ENCODE measurements at places on chromosomes 4 and X. TPM values are rescaled to one million over a fixed set of nuclear protein-coding genes. Genes with fewer than 3 reads are reported as not detected.

Gene ZXDA
- 2.2 TPM for total RNA-seq

Gene GDPD2
- not detected for total RNA-seq

Gene TCEAL6
- total RNA-seq: not detected

Gene NOX1
- not detected for total RNA-seq

Gene ODAPH
- total RNA-seq: not detected

Gene WDR17
- total RNA-seq: 1.3 TPM

Gene SPANXA1
- total RNA-seq: not detected

Gene KIAA1210
- total RNA-seq: not detected

Gene MAGEA1
- not detected for total RNA-seq

Gene CEP135
- total RNA-seq: 4.2 TPM

Gene CT45A9
- not detected for total RNA-seq

Gene BRS3
- total RNA-seq: not detected
